Naive thymus-derived CD4-positive, alpha-beta T cell (primary cell): ENCODE measurements at places on chromosomes 13 and 19. TPM values are rescaled to one million over a fixed set of nuclear protein-coding genes. Genes with fewer than 3 reads are reported as not detected.

The GRIK5 gene
- total RNA-seq: 3.5 and 4.4 TPM in 2 replicates

The RFPL4AL1 gene
- total RNA-seq: not detected in 2 replicates

The TRIM28 gene
- 564 TPM for total RNA-seq

The SLC25A42 gene
- 30.2 TPM for total RNA-seq

The RNASEH2A gene
- 9.3 TPM for total RNA-seq

The FLT3LG gene
- total RNA-seq: 280 TPM

The GRIN2D gene
- total RNA-seq: 0.15 and 0.18 TPM in 2 replicates

The ATXN8OS gene
- not detected for total RNA-seq

The SBK3 gene
- total RNA-seq: not detected

The NLRP7 gene
- not detected for total RNA-seq

The ATP11A gene
- total RNA-seq: 45.0 TPM

The EML2 gene
- total RNA-seq: 58.6 TPM

The RTBDN gene
- total RNA-seq: not detected

DNA sequence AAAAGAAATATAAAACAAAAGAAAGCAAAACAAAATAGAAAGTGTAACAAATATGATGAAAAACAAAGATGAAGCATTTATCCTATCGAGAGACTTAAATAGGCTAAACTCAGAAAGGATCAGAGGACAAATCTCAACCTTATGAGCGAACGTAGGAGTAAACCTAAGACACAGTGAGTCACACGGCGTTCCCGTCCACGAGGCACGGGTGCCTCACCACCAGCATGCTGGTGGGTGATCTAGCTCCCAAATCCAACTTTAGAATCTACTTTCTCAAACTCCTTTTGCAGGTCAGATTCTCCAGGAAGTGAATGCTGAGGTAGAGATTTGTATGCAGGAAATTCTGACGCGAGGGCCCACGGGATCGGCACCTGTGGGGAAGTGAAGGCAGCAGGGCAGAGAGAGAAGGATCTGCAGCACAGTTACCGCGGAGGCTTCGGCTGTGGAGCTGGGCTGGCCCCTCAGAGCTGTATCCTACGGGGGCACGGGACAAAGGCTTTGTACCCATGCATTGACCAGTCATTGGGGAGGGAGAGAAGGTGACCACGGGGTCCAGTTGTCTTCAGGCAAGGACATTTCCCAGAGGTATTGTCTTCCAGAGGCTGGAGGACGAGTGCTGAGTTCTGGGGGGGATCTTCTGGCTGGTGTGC is 7.5 kb upstream of the MIER2 start:
- no peaks in the 10 kb centered on the region for H3K36me3 ChIP-seq
- no peak overlapping the region for H3K4me3 ChIP-seq

GRCh38 chr13:74250738-74251190 is 116.6 kb upstream of the KLF12 start:
- DNase-seq: no peak
- peaks cover 78% of the 10 kb centered on the region for H3K4me1 ChIP-seq
- H3K36me3 ChIP-seq: no peaks in the 10 kb centered on the region
- H3K27me3 ChIP-seq: no peaks in the 10 kb centered on the region
- H3K4me3 ChIP-seq: no peak overlapping the region

GRCh38 chr19:48121909-48122371 is 11.3 kb upstream of the PLA2G4C start:
- DNase-seq: no peak
- no peak overlapping the region for H3K4me3 ChIP-seq
- H3K36me3 ChIP-seq: peaks cover 3% of the 10 kb centered on the region
- no peaks in the 10 kb centered on the region for H3K27me3 ChIP-seq
- no peak overlapping the region for H3K27ac ChIP-seq
- H3K4me1 ChIP-seq: no peaks in the 10 kb centered on the region

DNA sequence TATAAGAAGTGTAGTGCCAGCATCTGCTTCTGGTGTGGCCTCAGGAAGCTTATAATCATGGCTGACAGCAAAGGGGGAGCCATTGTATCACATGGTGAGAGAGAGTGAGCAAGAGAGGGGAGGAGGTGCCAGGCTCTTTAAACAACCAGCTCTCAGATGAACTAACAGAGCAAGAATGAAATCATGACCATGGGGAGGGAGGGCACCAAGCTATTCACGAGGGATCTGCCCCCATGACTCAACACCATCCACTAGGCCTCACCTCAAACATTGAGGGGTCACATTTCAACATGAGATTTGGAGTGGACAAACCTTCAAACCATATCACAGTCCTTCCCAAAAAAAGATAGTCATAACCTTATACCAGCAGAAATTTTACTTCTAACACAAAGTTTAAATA is 174.0 kb downstream of the GPC5 start:
- no peaks in the 10 kb centered on the region for H3K36me3 ChIP-seq
- no peak for DNase-seq
- no peak overlapping the region for H3K27ac ChIP-seq
- no peaks in the 10 kb centered on the region for H3K4me1 ChIP-seq
- H3K27me3 ChIP-seq: no peaks in the 10 kb centered on the region

- no peaks in the 10 kb centered on the region for H3K4me1 ChIP-seq
- no peak for DNase-seq
- no peak overlapping the region for H3K4me3 ChIP-seq
- H3K27me3 ChIP-seq: no peaks in the 10 kb centered on the region
Measured at GRCh38 chr19:38039966-38040365, 133.0 kb downstream of the SIPA1L3 start.

- peak overlapping the region; percentile 12 for H3K4me3 ChIP-seq
- H3K27ac ChIP-seq: peak overlapping the region; percentile 77
- H3K27me3 ChIP-seq: no peaks in the 10 kb centered on the region
Measured at GRCh38 chr13:46296115-46296822, 84.5 kb downstream of the LRRC63 start.

- peak overlapping the region; percentile 70 for H3K27ac ChIP-seq
- H3K27me3 ChIP-seq: no peaks in the 10 kb centered on the region
- no peaks in the 10 kb centered on the region for H3K4me1 ChIP-seq
- no peak for DNase-seq
- H3K36me3 ChIP-seq: no peaks in the 10 kb centered on the region
Measured at GRCh38 chr13:33817513-33817900, 442 bp upstream of the RFC3 start.

GRCh38 chr13:20190481-20191310 is 2.0 kb downstream of the GJB2 start:
- no peak overlapping the region for H3K27ac ChIP-seq
- H3K4me1 ChIP-seq: peaks cover 20% of the 10 kb centered on the region
- H3K27me3 ChIP-seq: peaks cover 19% of the 10 kb centered on the region
- H3K36me3 ChIP-seq: no peaks in the 10 kb centered on the region

DNA sequence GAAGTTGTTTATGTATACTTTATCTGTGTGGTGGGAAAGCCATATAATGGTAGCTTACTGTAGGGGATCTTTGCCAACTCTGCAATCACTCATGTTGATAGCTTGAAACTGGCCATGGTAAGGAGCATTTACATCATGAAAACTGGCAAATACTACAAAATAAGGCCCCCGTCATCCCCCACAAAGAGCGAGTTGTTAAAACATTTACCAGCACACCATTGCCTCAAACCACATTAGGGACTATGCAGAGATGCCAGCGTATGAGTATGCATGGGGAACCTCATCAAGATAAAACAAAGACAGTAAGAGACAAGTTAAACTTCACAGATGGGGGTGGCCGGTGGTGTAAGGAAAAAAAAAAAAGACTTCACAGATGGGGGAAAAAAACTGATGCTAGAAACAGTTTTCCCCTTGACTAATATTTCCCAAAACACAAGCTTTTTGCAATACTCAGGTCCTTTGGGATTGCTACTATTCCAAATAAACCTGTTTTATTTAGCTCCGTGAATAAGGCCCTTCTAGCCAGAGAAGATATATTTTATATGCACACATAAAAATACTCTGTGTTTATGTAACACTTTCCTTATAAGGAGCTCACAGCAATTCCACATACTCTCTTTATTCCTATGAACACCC is 70.6 kb upstream of the SERP2 start:
- DNase-seq: no peak
- no peak overlapping the region for H3K27ac ChIP-seq
- peaks cover 10% of the 10 kb centered on the region for H3K4me1 ChIP-seq
- no peak overlapping the region for H3K4me3 ChIP-seq
- no peaks in the 10 kb centered on the region for H3K36me3 ChIP-seq

GRCh38 chr19:3844596-3844995 is 24.2 kb downstream of the ZFR2 start:
- H3K4me1 ChIP-seq: no peaks in the 10 kb centered on the region
- H3K27ac ChIP-seq: no peak overlapping the region
- H3K27me3 ChIP-seq: no peaks in the 10 kb centered on the region
- no peak overlapping the region for H3K4me3 ChIP-seq
- DNase-seq: no peak

DNA sequence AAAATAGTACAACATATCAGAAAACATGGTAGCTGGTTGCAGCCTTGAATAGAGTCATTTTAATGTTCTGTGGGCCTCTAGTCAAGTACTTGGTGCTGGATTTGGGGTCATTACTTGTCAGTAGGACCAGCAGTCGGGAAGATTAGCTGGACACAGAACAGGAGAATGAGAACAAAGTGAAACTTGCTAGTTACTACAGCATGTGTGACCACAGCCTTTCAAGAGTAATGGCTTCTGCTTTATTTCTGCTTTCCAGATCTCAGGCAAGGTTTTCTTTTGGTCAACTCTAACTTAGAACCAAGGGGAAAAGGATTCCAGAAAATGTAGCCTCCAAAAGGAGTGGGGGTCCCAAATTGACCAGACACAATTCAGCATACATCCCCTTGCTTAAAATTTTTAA is 17.1 kb upstream of the VWA8 start:
- H3K4me3 ChIP-seq: no peak overlapping the region
- H3K27me3 ChIP-seq: no peaks in the 10 kb centered on the region
- H3K36me3 ChIP-seq: no peaks in the 10 kb centered on the region
- no peak overlapping the region for H3K27ac ChIP-seq
- no peak for DNase-seq

DNA sequence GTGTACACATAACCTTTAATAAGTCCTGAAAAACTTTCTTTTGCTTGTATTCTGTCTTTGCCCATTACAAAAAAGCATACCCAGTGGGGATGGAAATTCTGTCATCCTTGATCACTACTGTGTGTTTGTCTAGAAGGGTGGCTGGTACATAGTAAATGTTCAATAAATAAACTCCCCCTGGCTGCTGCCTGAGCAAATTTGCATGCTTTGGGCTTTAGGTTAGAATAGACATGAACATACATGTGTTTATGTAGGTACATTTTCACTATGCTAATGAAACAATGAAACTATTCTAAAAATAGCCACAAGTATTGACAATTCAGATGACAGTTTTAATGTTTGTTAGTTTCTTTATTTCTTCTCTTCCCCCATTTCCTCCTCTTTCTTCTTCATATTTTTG is 36.1 kb downstream of the TNFSF13B start:
- H3K27me3 ChIP-seq: no peaks in the 10 kb centered on the region
- DNase-seq: no peak
- H3K27ac ChIP-seq: no peak overlapping the region
- H3K4me1 ChIP-seq: peaks cover 8% of the 10 kb centered on the region
- no peak overlapping the region for H3K4me3 ChIP-seq

DNA sequence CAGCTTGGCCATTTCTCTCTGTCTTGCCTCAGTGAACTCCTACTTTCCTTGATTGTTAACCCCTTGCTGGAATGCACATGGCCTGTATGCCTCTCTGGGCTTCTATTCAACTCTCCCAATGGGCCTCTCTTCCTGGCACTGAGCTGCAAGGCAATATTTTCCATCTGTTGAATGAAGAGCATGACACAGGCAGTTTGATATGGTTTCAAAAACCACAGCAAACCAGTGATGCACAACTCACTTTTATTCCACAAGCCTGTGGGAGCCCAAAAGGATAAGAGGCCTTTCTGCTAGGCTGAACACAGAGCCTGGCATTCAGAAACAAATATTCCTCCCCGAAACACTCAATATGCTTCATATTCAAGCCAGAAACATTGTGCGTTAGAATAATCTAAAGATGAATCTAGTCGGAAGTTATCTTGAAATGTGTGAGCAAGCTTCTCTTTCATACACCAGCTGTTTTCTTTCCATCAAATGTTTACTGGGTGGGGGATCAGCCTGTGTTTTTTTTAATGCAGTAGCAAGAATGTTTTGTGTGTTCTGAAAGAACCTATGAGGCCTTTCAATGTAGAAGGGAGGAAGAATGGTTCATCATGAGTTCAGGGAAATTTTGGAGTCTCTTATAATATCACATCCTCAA is 443.1 kb upstream of the SPRY2 start:
- H3K27me3 ChIP-seq: no peaks in the 10 kb centered on the region
- no peak overlapping the region for H3K27ac ChIP-seq
- no peaks in the 10 kb centered on the region for H3K36me3 ChIP-seq
- H3K4me1 ChIP-seq: no peaks in the 10 kb centered on the region
- no peak for DNase-seq
- H3K4me3 ChIP-seq: no peak overlapping the region

DNA sequence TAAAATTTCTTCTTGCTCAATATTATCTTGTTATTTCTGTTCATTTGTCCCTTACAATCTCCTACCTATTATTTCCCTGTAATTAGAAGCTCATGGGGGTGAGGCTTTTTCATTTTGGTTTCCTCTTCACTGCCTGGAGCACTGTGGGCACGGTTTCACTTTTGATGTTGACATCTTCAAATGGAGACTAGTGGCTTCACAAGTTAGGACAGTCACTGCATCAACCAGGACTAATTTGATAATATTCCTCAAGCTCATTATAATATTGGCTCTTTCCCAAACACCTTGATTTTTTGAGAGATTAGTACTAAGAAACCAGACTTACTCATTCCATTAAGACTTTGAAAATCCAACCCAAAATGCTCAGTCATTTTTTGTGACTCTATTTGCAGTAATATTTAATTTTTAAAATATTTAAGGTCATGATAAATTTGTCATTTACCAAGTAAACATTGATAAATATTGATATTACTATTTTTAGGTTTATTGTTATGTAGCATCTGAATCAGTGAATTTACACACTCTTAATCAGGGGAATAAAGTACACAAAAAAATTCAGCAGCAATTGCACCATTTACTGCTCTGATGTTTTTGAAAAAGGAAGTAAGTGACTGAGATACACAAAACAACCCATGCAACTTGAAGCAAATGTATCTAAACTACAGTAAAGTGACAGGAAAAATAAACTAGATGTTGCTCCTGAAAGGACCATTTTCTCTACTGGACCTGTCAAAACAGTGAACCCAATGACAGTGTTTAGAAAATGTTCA is 28.8 kb upstream of the RCBTB2 start:
- H3K36me3 ChIP-seq: no peaks in the 10 kb centered on the region
- peak overlapping the region; percentile 12 for H3K4me3 ChIP-seq
- H3K4me1 ChIP-seq: peaks cover 31% of the 10 kb centered on the region
- no peak overlapping the region for H3K27ac ChIP-seq
- no peaks in the 10 kb centered on the region for H3K27me3 ChIP-seq
